NCI-H2107 (cell line): ENCODE measurements at places on chromosomes 3 and 15.

DNA sequence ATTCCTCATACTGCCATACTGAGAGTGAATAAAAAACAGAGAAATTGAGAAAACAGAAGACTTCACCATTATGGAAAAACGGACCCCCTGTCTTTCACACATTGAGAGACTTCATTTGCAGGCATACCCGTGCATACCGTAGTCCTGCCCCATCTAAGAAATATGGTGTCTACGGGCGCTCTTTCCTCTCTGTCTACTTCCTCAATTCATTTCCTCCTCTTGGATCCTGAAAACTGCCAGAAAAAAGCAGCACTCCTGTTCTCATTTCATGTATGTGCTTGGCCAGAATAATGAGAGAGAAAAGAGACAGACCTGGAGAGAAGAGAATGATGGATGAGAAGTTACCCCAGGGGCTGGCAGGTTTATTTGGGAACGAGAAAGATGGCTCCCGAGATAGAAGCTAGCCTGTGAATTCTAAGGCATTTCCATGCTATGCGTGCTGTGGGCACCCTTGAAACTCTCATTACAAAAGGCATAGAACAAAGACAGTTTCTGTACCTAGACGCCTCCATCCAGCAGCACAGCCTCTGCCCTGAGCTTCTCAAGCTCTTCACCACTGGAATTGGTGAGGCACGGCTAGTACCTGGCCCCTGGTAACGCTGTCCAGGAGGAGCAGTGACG lies 62.5 kb upstream of the EPHB3 start:
- no peak for DNase-seq

DNA sequence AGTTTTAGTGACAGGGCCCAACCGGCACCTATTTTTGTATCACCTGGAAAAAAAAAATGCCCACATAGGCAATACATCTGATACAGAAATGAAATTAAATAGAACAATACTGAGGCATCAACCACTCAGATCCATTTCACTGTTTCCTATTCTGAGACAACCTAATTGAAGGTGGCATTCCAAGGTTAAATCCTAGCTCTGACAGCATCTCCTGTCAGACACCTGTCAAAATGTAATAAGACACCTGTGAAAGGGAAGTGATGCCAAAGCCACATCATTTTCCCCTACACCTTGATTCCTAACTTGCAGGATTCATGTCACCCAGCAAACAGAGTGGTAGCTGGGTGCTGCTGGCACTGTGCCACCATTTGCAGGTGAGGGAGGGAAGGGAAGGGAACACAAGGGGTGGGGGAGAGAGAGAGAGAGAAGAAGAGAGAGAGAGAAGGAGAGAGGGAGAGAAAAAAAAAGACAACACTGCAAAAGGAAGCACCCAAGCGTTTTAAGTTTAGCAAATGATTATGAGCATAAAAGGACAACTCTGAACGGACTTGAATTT lies 1044.6 kb upstream of the CFAP20DC start:
- peak; percentile 54 for DNase-seq

- DNase-seq = no peak
Observed at GRCh38 chr15:81032355-81032754, 31.6 kb downstream of the TLNRD1 start.

GRCh38 chr3:4292301-4292700 lies 10.9 kb upstream of the SETMAR start:
- DNase-seq = no peak

GRCh38 chr3:125200731-125201139 lies 11.8 kb downstream of the SLC12A8 start:
- DNase-seq = no peak

- no peak for DNase-seq
Observed at GRCh38 chr15:63523306-63523990, 19.1 kb downstream of the USP3 start.

DNA sequence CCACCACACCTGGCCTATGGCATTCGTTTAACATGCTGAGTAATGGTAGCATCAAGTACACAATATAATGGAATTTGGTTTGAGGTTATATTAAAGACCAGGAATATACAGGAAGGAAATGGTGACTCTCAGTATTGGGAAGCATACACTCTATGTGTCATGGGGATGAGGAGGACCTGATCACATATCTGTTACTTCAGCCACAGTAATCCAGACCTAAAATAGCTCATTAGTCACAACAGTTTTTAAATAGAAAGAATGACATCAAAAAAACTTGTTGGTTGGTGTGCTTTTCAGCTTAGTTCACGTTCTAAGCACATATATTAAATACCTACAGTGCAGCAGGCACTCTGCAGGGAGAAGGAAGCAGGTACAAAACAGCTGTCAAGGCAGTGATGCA lies 52.5 kb upstream of the ATP2C1 start:
- no peak for DNase-seq

- DNase-seq = no peak
Observed at GRCh38 chr15:101773496-101774100, 29.7 kb upstream of the OR4F6 start.

GRCh38 chr3:63975723-63976122 lies 47.6 kb downstream of the PSMD6 start:
- DNase-seq = no peak

GRCh38 chr3:115095236-115095635 lies 51.9 kb downstream of the ZBTB20 start:
- DNase-seq = no peak

DNA sequence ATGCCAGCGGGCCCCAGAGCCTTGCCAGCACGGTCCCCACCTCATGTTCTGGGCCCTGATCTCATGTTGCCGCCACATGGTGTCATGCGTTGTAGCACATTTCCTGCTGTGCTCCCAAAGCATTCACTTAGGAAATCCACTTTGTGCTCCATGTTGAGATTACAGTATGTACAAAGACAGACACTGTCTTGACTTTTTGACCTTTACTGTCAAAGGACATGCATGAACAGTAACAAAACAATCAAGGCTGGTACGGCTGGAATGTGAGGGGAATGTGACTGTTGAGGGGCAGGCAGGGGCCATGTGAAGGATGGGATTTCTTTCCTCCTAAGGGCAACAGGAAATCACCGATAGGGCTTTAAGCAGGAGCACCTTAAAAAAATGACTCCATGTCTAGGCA lies 53.3 kb upstream of the RPL32 start:
- DNase-seq = no peak

DNA sequence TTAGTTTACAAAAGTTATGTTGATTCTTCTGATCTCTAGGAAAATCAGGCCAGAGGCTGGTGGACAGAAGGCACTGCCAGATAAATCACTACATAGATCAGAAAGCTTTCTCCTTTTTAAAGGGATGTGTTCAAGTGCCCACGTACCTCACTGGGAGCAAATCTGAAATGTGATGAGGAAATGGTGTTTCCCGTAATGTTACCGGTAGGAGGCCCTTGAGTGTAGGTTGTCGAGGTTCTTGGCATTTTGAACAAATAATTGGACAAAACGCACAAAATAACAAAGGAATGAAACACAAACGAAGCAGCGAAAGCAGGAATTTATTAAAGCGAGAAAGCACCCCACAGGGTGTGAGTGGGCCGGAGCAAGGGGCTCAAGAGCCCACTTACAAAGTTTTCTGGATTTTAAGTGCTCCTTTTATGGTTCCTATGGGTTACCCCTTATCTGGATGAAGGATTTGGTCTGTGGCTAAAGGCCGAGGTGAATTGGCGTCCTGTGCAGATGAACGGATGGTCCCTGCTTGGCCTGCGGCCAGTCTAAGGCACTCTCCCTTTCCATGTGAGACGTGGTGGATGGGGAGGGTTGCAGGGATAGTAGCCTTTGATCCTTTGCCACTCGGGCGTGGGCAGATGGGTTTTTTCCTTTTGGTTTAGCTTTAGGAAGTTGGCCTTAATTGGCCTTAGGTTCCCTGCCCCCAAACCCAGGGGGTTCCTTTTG lies 1.0 kb downstream of the SNX1 start:
- no peak for DNase-seq

DNA sequence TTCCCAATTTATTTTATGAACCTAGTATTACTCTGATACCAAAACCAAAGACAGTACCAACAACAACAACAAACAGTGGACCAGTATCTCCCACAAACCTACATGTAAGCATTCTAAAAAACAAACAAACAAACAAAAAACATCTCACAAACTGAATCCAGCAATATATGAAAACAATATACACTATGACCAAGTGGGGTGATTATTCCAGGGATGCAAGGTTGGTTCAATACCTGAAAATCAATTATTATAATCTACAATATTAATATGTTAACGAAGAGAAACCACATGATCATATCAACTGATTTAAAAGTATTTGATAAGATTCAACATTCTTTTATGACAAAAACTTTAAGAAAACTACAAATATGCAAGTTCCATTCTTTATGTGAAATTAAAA lies 391.3 kb downstream of the MAGI1 start:
- DNase-seq = no peak

- no peak for DNase-seq
Observed at GRCh38 chr3:30730967-30731366, 124.6 kb downstream of the TGFBR2 start.

DNA sequence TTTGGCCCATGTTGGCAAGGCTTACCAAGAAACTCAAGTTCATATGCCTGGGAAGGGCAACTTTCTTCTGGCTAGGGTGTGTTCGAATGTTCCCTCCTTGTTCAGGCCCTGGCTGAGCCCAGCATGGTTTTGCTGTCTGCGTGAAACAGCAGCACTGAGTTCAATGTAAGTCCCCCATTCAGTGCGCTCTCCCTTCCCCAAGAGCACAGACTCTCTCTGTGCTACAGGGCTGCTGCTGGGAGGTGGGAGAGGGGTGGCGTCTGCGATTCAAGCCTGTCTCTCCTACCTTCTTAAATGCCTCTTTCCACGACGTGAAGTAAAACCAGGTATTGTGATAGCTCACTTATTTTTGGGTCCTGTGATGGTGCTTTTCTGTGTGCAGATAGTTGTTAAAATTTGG lies 289.3 kb upstream of the GOLIM4 start:
- DNase-seq = no peak

DNA sequence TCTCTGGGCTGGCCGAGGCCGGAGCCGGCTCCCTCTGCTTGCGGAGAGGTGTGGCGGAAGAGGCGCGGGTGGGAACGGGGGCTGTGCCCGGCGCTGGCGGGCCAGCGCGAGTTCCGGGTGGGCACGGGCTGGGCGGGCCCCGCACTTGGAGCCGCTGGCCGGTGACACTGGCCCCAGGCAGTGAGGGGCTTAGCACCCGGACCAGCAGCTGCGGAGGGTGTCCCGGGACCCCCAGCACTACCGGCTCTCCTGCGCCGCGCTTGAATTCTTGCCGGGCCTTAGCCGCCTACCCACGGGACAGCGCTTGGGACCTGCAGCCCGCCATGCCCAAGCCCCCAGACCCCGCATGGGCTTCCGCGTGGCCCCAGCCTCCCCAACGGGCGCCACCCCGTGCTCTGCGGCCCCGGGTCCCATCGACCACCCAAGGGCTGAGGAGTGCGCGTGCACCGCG lies 736.3 kb upstream of the ARRDC4 start:
- DNase-seq = no peak

DNA sequence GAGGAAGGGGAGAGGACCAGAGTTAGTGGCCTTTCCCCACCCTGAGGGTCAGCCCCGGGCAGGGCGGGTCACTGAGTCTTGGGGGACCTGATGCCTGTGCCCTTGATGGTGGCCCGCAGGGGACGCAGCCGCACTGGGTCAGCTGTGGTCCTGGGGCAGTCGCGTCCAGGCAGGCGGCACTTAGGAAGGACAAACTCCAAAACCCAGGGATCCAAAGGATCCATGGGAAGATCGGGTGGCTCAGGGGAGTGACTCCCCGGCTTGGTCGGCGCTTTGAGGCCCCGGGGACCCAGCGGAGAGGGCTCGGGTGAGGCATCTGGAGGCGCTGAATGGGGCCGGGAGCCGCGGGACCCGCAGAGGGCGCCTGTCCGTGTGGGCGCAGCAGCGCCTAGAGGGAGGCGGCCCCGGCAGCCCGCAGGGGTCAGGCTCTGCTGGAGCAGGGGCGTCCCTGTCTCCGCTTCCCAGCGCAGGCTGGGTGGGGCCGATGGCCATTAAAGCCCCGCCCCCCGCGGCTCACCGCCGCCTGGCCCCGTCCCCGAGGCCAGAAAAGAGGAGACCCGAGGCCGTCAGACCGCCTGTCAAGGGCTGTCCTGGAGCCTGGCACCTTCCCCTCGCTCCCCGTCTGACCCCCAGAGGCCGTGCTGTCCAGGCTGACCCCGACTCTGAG lies 17.5 kb downstream of the CIDEC start:
- DNase-seq = no peak

DNA sequence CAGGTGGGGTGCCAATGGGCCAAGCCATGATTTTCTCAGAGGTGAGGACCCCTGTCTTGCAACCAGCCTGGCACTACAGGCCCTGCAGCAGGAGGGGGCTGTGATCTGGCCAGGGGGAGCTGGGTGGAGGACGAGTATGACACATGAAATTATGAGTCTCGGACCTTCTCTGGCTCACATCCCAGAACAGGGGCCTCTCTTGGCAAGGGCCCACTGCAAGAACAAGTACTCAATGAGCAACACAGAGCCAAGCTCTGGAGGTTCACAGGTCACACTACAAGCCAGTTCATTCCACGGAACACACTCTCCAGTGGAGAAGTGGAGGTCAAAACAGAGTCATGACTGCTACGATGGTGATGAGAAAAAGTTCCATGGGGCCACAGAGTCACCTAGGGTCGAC lies 28.3 kb downstream of the CCDC32 start:
- DNase-seq = no peak

- DNase-seq = no peak
Observed at GRCh38 chr3:120304616-120305015, 19.6 kb upstream of the GPR156 start.

DNA sequence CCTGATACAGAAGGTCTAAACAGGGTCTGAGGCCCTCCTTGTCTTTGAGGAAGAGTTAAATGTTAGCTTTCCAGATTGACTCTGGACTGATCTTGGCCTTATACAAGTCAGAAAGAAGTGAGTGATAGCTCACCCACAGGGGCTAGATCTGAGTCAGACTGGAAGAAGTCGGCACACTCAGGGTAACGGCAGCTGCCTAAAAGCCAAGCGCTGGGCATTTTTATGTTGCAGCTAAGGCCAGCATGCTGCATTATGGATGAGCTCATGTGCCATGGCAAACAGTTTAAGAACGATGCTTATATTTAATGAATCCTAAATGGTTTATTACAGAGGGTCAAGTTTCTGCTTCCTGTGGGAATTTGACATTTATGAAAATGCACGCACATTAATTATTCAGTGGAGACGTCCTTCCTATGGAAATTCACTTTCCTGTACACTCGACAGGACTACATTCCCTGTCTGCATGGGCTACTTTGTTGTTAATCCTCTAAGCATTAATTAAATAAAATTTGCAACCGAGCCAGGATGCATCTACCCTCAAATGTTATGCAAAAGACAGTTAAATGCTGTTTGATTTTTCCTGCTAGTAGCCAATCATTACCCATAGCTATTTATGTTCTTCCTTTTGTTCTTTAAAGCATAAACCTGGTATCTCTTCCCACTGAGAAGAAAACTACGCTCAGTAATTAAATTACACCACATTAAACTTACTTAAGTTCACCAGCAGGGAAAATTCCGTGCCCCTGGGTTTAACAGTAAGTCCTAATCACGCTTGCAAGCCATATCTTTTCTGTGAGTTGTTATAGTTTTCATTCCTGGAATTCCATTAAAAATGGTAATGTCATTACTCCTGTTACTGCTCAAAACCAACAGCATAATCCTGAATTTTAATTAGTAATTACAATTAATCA lies 762.7 kb upstream of the CFAP20DC start:
- no peak for DNase-seq
